ENCODE measurements at places on chromosomes 2 and 18.

GRCh38 chr2:185510060-185510459, 228.5 kb upstream of the FSIP2 start:
- no peak for DNase-seq

GRCh38 chr2:201203916-201204654, 21.1 kb downstream of the CASP10 start:
- DNase-seq, result no peak

DNA sequence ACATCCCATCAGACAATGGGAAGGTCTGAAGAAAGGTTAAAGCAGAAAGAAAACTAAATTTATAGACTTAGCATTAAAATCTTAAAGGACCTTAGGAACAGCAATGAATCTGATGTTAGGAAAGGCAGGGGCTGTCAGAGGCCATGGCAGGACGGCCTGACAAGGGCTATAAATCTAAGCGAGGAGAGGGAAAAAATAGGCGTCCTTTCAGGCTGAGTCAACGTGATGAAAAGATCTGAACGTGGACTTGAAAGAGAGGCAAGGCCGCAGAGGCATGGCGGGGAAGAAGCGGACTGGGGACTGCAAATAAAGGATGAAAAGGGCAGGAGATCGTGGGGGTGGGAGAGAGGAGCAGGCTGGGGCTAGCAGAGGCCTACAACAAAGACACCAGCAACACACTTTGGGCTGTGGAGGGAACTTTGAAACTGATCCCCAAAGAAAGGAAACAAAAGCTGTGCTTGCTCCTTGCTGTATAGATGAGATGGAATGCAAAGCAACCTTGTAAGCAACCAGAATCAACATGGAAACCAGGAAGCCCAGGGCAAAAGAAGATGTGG, 145.6 kb downstream of the NRP2 start:
- DNase-seq, result no peak

- peak; percentile 11 for DNase-seq
Measured at GRCh38 chr2:263022-263738, 652 bp downstream of the SH3YL1 start.

DNA sequence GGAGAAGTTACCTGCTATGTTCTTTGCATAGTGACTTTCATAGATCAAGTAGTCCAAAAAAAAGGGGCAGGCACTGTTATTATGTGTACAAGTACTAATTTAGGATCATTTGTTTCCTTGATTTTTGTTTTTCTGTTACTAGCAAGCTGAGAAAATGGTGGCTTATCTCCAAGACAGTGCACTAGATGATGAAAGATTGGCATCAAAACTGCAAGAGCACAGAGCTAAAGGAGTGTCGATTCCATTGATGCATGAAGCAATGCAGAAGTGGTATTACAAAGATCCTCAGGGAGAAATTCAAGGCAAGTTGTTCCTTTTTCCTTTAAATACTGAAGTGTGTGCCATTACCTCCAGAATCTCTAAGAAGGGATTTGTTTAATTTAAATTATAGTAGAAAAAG, 19.6 kb upstream of the KCNJ13 start:
- DNase-seq, result no peak

DNA sequence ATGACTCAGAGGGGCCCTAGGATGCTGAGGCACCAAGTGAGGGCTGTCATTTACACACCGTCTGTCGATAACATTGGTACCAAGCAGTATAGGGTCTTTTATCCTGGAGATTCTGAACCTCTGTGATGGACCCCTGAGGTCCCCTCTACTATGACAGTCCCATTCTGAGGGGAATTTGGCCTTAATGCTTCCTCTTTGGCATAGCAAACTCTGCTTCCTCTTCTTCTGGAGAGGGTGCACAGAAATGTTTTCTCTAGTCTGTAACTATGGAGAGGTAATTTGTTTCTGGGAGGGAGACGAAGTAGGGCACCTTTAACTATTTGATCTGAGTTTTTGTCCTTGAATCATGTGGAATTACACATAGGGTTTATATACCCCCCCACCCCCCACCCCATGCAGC, 44.8 kb downstream of the INPP4A start:
- DNase-seq, result no peak

DNA sequence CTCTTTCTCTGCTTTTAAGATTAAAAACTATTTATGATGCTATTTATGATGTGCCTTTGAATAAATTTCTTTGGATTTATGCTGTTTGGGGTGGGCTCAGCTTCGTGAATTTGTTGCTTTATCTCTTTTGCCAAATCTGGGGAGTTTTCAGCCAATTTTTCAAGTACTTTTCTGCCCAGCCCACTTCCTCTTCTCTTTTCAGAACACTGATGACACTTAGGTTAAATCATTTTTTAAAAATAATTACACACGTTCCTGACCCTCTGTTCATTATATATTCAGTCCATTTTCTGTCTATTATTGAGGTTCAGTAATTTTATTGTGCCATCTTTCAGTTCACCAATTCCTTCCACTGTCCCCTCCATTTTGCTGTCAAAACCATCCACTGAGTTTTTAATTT, 14.8 kb upstream of the BCL2L11 start:
- DNase-seq, result no peak

DNA sequence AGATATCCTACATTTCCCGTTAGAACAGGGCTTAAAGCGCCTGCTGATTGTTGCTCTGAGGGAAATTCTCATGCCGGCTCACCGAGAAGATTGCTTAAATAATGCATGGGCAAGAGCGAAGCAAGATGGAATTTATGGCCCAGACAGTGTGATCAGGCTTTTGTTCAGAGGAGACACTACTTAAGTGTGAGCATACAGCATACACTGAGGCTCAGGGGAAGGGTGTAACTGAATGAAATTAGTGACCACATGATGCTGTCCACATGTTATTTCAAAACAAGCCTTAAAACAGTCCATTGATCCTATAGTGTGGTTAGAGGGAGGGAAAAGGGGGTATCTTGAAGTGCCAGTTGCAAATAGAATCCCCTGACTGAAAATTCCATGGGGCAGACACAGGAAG, 125.5 kb downstream of the RAPGEF4 start:
- DNase-seq, result no peak

GRCh38 chr18:8548186-8548585, 61.1 kb upstream of the RAB12 start:
- no peak for DNase-seq

DNA sequence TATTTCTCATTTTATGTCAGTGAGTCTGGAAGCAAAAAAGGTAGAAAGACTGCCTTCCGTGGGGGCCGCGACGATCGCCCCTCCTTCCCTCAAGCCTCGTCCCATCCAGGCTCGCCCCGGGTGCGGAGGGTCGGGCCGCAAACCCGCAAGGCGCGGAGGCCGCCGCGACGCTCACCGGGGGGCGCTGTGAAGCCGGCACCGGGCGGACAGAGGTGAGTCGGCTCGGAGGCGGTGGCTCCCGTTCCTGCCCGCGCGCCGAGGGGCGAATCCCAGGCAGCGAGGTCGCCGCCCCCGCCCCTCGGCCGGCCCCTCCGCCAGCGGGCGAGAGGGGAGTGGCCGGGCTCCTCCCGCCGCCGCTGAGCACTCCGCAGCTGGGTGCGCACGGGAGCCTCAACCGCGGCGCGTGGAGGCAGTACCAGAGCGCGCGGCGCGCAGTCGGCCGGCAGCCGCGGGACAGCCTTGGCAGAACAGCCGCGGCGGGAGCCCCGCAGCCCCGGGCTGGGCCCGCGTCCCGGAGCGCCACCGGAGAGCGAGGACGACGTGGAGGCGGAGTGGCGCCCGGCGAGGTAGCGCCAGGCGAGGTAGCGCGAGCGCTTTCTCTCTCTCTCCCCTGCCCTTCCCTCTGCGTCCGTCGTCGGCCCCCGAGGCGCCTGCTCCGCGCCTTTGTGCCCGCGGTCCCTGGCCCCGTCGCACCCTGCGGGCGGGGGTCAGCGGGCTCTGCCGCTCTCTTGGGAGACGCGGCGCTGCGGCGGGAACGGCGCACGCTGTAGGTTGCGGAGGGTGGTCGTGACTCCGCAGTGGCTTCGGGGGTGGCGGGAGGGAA, at the start of gene MYO1B:
Gene MYO1B (plus strand): TSS at position 359 of the 823 bp plus-strand sequence. CDS start 31,492 bp downstream, outside the sequence.
- DNase-seq, result peak; percentile 53

GRCh38 chr2:133867166-133867565, 298.9 kb upstream of the NCKAP5 start:
- no peak for DNase-seq

DNA sequence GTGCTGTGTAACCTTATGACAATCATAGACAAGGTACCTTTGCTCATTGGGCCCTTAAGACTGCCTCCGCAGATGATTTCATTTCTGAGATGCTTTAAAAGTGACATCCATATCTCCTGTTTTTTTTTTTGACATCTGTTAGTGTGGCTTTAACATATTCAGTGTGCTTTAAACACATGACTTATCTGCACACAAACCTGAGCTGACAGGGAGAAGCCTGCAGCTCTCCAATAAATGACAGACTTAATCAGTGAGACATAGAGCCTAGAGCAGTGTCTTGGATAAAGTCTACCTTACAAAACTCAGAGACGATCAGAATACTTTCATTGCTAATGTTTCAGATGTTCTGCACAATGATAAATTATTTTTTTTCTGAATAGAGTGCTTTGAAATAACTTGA, 130.7 kb downstream of the UBE2E3 start:
- DNase-seq, result no peak

DNA sequence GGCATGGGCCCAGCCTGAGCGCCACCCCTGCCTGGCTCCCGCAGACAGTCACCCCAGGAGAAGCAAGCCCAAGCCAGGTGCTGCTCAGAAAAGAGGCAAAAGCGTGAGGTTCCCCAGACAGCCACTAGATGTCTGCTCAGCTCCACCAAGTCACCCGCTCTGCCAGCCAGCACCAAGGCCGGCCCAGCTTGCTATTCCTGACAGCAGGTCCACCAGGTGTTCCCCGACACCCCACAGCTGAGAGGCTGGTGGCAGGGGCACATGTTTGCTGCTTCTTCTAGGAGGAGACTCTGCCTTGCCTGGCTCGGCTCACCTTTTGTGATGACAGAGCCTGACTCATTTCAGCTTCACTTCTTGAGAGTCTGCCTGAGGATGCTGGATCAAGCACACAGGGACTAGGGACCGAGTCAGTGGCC, 206.7 kb downstream of the MGAT5 start:
- no peak for DNase-seq

DNA sequence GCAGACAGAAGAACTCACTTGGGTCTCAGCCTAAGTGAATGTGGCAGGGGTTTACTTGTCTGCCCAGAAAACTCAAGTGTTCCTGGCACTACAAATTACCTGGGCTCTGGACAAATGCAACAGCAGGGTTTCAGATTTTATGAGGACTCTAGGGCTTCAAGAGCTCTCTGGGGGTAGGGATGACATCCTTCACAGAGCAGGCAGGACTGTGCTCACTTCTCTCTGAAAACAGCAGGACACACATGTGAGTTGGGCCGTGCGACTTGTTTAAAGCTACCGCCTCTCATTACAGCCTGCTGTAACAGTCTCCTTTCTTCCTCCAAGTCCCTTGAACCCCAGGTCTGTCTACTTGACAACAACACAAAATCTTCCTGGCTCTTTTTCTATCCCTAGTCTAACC, 212.6 kb downstream of the EN1 start:
- no peak for DNase-seq

GRCh38 chr2:191679818-191680600, 2.1 kb downstream of the NABP1 start:
- no peak for DNase-seq

DNA sequence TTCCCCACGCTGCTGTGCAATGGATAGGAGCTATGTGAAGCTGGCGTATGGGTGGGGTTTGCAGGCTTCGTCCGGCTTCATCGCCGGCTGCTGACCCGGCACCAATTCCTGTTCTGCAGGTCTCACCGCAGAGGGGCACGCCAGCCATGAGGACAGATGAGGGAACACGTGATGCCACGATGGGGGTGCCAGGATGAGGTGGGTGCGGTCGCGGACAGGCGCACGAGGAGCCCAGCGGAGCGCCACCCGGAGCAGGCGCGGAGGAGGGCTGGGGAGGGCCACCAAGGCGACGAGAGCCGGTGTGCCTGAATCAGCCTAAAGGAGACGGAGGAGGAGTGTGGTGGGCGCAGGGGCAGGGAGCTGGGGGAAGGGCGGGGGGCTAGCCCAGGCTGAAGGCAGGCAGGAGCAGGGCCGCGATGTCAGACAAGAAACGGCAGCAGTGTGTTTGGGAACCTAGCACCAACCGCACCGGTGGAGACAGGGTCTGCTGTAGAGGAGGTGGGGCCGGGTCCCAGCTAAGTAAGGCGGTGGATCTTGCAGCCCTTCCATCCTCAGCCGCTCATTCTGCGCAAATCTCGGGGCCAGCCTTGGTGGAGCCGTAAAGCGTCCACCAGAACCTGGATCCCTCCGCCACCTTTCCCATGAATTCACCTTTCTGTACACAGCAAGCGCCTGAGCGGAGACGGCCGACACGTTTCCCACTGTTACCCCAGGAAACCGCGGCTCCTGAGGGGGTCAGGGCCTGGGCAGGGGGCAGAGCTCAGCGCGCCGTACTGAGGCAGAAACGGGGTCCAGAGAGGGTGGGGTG, 17.0 kb upstream of the CD8A start:
- no peak for DNase-seq

GRCh38 chr2:197908990-197909776, 104.8 kb downstream of the PLCL1 start:
- no peak for DNase-seq

DNA sequence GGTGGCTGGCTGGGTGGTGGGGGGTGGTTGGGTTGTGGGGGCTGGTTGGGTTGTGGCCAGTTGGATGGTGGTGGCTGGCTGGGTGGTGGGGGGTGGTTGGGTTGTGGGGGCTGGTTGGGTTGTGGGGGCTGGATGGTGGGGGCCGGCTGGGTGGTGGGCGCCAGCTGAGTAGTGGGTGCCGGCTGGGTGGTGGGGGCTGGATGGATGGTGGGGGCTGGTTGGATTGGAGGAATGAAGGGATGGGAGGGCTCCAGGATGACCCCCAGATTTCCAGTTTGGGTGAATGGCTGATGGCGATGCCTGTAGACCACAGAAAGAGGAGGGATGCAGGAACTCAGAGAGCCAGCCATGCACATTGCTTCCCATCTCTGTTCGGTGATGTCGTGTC, 26.8 kb upstream of the GPR17 start:
- DNase-seq, result no peak

DNA sequence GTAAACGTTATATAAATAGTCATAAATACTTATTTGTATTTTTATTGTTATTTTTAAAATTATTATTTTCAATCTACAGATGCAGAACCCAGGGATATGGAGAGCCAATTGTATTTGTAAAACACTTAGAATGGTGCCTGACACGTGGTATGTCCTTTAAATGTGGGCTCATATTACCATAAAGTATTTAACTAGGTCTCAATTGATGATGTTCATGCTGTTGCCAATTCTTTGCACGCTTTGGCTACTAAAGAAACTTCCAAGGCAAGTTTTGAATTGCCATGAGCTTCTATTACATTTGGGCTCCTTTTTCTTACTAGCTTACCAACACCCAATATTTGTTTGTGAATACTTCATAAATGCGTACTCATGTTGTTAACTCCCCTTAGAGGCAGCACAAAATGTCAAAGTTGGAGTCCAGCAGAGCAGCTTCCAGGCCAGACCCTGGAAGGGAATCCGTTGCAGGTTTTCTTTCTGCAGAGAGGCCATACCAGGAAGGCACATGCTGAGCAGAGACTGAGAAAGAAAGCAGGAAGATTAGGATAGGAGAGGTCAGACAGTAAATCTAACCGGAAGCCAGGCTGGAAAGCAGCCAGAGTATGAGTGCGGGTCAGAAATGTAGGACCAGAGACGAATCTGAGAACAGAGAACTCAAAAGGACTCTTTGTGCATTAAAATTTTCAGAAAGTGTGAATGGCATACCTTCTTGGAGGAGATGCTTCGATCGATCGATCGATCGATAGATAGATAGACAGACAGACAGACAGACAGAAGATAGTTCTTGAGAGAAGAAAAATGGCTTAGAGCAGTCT, 4.2 kb upstream of the NOSTRIN start:
- no peak for DNase-seq
